ENCODE measurements at places on chromosomes 2 and 18. TPM values are rescaled to one million over a fixed set of nuclear protein-coding genes. Genes with fewer than 3 reads are reported as not detected.

Gene APOB
- not detected for total RNA-seq

Gene EMILIN1
- total RNA-seq: 81.3 TPM

GRCh38 chr18:24601585-24601984 is 141.1 kb downstream of the HRH4 start:
- no peak for DNase-seq

DNA sequence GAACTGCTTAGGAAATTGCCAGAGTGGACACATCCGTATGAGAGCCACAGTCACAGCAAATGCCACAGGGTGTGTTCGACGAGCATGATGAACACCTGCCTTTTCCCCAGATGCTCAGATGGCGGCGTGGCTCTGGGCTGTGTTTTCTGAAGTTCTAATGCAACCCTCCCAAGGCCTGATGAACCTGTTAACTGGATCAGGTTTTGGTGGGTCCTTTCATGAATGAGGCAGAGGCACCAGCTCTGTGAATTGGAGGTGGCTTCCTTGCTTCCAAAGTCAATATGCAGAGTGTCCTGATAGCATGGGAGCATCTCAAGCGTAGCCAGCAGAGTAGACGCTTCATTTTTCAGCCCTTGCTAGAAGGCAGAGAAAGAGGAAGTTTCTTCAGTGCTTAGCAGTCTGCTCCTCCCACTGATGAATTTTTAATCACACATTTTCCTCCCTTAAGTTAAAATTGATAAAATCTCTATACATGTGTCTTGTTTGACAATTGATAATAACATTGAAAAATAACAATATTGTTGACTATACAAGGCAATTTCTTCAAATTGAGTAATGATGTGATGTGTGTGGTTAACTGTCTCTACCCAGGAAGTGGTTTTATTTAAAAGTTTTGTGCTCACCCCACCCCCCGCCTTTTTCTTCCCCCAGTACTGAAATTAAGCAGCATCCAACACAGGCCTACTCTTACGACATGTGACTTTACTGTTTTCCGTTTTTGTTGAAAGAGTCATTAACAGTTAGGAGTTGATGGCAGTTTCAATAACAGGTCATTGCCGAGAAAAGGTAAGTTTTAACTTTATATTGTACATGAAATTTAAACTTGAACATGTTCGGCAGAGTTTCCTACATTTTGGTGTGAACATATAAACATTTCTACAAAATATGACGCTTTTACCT is at the start of gene ARHGAP15:
Gene ARHGAP15 (plus strand): TSS at position 739 of the 900 bp plus-strand sequence.
- DNase-seq: no peak

DNA sequence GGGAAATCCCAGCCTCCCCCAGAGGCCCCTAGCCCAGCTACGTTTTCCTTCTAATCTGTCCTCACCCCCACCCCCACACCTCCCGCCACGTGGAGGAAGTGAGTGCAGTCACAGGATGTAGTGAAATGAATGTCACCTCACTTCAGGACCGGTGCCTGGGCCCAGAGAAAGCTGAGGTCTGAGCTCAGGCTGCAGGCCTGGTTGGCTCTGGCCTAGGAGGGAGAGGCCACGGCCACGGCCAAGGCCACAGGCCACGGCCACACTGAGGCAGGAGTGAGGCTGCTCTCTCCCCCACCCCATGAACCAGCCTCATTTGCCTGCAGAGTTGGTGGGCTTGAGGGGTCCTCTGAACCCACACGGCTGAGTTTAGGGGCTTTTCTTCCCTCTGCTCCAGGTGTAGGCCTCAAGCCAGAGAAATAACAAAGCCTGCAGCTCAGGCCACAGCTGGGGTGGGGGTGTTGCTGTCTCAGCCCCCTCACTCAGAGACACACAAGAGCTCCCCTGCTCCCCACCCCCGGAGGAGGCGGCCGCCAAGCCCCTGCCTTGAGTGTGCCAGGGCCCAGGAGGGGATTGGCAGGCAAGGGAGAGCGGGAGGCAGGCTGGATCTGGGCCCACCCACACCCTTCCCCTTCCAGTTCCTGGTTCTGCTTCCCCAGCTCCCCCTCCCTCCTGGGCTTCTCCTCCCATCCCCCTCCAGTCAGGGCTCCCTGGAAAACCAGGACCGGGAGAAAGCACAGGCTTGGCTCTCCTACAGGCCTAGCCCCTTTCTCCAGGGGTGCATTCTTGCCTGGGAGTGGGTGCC is 27.0 kb downstream of the DNMT3A start:
- DNase-seq: peak; percentile 35
